Fibroblast of upper back skin (primary cell): ENCODE measurements at places on chromosomes 1 and 21.

GRCh38 chr1:244778344-244778743 lies 57.1 kb upstream of the COX20 start:
- DNase-seq = peak; percentile 84

DNA sequence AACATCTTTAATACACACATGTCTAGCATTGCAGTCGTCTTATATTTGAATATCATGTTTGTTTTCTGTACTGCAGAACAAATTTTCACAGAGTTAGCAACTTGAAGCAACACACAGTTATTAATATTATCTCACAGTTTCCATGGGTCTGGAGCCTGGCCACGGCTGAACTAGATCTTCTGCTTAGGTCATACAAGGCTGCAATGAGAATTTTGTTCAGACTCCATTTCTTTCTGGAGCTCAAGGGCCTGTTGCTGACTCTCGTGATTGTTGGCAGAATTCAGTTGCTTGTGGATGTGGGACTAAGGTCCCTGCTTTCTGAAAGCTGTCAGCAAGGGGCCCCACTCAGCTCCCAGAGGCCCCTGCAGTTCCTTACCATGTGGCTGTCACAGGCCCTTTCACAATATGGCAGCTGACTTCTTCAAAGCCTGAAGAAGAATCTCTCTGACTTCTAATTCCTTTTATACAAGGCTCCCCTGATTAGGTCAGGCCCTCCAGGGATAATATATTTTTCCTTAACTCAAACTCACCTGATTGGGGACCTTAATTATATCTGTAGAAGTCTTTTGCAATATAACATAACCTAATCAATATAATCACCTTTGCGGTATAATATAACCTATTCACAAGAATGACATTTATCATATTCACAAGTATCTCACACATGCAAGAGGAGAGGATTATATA lies 296.3 kb downstream of the NFIA start:
- DNase-seq = no peak

DNA sequence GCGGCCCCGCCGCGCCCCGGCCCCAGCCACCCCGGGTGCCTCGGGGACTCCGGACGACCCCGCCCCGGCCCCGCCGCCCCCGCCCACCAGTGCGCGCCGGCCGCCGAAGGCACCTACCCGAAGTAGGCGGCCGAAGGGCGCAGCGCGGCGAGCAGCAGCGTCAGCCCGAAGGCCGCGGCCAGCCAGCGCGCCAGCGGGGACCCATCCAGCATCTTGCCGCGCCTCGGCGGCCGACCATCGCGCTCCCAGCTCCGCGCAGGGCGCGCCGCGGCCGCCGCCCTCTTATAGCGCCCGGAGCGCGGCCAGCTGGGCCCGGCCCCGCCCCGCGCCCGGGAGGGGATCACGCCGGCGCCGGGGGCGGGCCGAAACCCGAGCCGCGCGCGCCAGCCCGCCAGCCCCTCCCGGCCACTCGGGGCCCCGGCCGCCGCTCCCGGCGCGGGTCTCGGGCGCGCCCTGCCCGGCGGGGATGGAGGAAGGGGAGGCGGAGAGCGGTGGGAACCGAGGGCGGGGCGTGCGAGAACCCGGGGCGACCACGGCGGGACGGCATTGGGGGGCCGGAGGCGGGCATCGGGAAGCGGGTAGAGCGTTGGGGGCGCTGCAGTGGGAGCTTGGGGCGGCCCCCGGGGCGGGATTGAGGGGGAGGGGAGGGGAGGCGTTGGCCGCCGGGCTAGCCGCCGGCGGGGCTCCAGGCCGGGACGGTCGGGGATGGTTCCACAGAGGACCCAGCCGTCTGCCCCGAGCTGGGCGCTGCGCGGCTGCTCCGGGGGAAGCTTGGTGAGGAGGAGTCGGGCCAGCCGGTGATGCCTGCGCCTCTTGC lies at the start of gene WNT9A:
Gene WNT9A, minus strand, starts transcription at position 257 of the 817 bp plus-strand sequence. Its CDS starts 45 bp downstream, at position 212.
- DNase-seq = peak; percentile 64

DNA sequence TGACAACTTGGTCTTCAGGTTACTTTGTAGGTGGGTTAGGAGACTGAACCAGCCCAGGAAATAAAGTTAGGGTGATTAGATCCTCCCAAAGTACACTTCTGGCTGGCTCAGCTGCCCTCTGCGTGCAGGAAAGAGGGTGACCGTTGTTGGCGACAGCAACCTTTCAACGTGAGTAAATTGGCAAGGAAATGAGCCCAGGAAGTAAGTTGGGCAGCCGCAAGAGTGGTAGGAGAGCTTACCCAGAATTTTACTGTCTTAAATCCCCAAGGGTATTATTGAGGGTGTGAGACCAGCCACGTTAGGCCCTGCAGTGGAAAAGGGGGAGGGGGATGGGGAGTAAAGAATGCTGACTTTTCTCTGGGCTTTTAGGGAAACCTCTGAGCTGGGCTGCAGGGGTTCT lies 1.6 kb downstream of the TENT5C start:
- no peak for DNase-seq

- no peak for DNase-seq
Observed at GRCh38 chr1:9759939-9760338, 63.8 kb downstream of the CLSTN1 start.

DNA sequence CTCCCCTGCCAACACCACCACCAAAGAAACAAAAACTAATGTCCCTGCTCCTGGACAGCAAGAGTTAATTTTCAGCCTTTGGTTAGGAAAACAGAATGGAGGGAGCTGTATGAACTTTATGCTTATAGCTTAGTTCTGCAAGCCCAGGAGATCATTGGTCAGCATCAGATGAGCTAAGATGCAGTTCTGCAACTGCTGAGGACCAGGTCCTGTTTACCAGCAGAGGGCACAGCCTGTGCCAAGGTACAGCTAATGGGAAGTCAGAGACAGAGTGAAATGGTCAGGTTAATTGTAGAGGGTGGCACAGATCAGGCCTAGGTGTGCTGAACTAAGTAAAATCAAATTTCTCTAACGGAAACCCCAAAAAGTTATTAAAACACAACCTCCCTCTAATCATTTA lies 161.3 kb downstream of the ROR1 start:
- DNase-seq = no peak

- DNase-seq = no peak
Observed at GRCh38 chr1:9243066-9243739, 8.6 kb downstream of the H6PD start.

DNA sequence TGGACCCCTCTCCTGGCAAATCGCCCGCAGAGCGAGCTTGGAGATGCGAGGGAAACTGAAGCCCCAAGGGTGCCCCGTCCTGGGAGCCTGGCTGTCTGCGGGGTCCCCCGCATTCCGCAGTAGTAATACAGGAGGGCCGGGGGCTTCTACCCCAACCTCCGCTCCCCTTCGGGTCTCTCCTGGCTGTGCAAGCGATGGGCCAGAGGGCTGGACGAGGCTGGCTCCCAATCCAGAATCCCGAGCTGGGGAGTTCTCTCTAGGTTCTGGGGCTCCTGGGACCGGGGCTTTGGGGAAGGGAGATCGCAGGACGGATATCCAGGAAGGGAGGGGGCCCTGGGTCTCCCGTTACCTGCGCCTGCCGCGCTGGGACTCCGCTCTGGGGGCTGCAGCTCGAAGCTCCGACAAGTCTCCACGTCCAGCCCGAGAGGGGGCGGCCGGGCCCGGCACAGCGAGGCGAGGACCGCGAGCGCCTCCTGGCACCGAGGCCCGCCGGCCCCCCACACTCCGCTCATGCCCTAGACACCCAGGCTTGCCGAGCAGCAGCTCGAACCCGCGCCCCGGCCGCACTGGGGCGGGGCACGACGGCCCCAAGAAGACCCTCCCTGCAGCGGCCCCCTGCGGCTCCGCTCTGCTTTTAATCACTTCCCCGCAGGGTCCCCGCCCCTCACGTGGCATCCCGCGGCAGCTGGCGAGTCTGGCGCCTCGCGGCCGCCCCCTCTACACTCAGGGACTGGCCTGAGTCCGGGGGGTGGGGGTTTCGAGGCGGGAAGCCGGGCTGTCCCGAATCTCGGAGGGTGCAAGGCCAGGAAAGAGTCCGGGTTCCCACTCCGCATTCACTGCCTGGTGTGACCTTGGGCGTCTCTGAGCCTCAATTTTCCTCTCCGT lies at the start of gene SYT6:
Gene SYT6, minus strand, starts transcription at position 609 of the 885 bp plus-strand sequence. Its CDS starts 97 bp downstream, at position 512.
- no peak for DNase-seq

- no peak for DNase-seq
Observed at GRCh38 chr21:45016406-45017038, 57.9 kb upstream of the ADARB1 start.

- no peak for DNase-seq
Observed at GRCh38 chr1:37822906-37823815, 15.2 kb upstream of the YRDC start.

DNA sequence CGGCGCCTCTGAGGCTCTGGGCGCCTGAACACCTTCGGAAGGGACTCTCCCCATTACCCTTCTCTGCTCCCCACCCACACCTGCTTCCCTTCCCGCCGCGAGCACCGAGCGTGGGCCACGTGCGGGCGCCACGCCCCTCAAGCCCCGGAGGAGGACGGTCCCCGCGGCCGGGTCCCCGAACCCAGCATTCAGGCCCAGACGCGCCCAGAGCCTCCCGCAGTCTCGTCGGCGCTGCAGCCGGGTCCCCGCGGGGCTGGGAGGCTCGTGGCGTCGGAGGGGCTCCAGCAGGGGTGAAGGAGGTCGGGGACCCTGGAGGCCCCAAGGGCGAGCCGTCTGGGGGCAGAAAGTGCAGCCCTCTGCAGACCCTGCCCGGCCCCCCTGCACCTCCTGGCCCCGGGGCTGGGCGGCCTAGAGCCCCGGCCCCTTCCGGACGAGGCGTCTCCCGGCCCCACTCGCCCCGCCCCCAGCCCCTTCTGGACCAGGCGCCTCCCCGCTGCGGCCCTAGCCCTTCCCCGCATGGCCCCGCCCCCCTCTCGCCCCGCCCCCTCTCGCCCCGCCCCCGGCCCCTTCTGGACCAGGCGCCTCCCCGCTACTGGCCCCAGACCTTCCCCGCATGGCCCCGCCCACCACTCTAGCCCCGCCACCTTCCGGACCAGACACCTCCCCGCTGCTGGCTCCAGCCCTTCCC lies 378 bp upstream of the SMIM1 start:
- DNase-seq = peak; percentile 78

GRCh38 chr1:182301467-182302198 lies 90.0 kb downstream of the GLUL start:
- DNase-seq = peak; percentile 55

GRCh38 chr1:109133815-109134214 lies 19.9 kb downstream of the ELAPOR1 start:
- no peak for DNase-seq

GRCh38 chr1:216902669-216903381 lies 179.6 kb upstream of the ESRRG start:
- DNase-seq = no peak

DNA sequence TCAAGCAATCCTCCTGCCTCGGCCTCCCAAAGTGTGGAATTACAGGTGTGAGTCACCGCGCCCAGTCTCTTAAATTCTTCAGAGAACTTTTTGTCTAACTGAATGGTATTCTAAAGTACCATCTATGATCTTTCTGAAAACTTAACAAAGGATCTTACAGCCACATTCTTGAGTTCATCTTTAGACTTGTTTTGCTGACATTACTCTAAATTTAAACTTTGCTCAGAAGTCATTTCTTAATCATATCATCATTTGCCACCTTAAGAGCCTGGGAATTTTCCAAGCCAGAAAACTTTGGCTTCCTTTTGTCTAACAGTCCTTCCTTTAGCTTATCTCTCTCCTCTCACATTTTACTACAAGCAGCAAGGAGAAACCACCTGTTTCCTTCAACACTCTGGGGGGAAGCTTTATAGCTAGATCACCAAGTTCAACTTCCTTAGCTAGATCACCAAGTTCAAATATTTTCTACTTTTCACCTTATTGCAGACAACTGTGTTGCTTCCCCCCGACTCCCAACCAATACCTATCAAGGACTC lies 5.4 kb upstream of the ZBTB8A start:
- DNase-seq = no peak

DNA sequence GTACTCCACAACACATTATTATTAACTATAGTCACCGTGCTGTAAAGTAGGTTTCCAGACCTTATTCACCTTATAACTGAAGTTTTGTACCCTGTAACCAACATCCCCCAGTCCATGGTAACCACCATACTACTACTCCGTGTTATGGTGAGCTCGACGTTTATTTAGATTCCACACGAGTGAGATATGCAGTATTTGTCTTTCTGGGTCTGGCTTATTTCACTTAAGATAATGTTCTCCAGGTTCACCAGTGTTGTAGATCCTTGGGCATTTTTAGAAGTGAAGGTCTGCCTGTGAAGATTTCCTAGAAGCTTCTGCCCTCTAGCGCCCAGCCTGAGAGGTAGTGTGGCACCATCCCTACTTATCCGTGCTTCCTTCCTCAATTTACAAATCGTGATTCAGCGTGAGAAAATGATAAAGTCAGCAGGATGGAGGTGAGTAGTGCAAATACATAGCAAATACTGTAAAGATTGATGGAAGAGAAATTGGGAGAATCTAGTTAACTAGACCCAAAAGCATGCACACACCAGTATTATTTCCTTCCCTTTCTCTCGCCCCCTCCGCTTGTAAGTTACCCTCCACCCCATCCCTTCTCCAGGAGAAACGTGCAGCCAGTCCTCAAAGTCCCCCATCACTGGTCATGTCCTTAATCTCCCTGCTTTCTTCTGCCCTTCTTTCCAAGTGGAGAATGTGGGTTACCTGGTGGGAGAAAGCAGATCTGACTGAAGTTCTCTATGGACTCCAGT lies 36.0 kb upstream of the DISC1 start:
- DNase-seq = peak; percentile 71

DNA sequence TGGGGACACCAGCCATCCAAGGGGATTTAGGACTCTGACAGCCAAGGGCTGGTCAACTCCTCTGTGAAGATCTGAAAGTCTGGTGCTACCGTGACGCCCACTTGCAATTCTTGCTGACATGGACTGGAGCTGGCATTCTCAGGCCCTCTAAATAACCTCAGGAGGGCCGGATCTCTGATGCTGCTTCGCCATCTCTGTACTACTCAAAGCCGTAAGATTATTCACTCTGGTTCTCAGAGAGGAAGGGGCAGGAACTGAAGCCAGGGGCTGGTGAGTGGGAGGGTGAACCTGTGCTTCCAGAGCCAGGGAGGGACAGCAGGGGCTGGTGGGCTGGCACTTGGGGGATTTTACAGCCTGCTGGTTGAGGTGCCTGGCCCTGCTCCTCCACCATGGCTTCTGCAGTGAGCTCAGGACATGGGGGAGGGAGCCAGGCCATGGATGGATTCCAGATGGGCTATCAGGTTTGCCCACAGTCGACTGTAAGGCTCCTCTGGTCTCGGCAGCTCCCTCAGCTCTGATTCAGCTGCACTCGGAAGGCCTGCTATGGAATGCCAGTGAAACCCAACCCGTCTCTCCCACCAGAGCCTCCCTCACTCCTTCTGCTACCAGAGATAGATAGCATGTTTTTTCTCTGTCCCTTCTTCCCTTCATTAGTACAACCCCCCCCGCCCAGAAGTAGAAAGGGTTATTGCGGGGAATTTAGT lies 84.5 kb downstream of the PLXNA2 start:
- DNase-seq = peak; percentile 91

- DNase-seq = peak; percentile 15
Observed at GRCh38 chr1:113874012-113874879, 2.7 kb upstream of the PTPN22 start.
